ENCODE measurements at places on chromosomes 16 and 17.

- DNase-seq, result peak; percentile 54
Measured at GRCh38 chr17:82892899-82893565, 53.2 kb upstream of the ZNF750 start.

DNA sequence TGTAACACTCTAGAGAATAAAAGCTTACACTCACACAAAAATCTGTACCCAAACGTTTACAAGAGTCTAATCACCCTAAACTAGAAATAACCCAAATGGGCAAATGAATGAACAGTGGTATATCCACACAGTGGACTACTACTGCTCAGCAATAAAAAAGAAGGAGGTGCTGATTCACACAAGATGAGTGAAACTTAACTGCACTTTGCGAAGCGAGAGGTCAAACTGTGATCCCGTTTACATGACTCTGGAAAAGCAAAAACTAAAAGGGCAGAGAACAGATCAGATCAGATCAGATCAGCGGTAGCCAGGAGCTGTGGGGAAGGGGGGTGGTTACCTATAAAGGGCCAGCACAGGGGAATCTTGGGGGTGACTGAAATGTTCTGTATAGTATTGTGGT, 113.4 kb downstream of the TRIM37 start:
- DNase-seq, result no peak

DNA sequence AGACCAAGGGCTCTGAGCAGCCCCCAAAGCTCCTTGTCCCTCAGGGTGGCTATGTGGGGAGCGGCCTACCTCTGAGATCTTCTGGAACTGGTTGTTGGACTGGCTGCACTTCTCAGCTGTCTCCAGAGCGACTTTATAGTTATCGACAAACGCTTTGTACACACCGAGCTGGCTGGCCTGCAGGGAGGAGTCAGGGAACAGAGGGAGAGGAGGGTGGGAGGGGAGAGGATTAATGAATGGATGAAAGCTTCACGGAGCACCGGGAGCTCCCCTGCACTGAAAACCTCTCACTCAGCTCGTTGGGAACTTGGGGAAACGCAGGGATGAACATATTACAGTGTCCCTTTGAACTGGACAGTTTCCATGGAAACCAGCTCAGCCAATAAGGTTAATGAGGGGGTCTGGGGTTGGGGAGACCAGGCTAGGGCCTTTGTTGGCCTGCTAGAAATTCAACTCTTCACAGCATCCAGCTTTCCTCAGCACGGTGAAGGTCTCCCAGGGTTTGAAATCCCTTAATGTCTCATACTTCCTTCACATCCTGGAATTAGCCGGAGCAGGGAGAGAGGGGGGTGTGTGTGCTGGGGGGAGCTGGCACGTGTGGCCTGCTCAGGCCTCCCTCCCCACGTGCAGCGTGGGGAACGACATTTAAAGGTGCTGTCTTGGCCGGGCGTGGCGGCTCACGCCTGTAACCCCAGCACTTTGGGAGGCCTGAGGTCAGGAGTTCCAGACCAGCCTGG, 86.7 kb downstream of the TIMM22 start:
- DNase-seq, result no peak

DNA sequence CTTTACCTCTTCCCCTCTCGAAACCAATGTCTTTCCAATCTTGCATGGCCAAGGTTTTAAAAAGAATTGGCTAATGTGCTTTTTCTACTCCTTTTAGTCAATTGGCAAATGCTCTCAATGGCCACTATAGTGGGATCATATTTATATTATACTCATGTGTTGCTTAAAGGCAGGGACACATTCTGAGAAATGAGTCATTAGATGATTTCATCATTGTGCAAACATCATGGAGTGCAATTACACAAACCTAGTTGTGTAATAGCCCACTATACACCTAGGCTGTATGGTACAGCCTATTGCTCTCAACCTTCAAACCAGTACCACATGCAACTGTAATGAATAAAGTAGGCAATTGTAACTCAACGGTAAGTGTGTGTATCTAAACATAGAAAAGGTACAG, 180.9 kb downstream of the HS3ST3A1 start:
- no peak for DNase-seq

GRCh38 chr16:86732621-86733295, 154.4 kb downstream of the FOXL1 start:
- DNase-seq, result no peak

- DNase-seq, result no peak
Measured at GRCh38 chr16:30359871-30360170, 4.7 kb upstream of the CD2BP2 start.

GRCh38 chr16:66389256-66390176, 23.0 kb downstream of the CDH5 start:
- no peak for DNase-seq

- no peak for DNase-seq
Measured at GRCh38 chr17:57971572-57971971, 16.4 kb upstream of the CUEDC1 start.

GRCh38 chr17:43217614-43218087, 6.0 kb downstream of the TMEM106A start:
- DNase-seq, result no peak

DNA sequence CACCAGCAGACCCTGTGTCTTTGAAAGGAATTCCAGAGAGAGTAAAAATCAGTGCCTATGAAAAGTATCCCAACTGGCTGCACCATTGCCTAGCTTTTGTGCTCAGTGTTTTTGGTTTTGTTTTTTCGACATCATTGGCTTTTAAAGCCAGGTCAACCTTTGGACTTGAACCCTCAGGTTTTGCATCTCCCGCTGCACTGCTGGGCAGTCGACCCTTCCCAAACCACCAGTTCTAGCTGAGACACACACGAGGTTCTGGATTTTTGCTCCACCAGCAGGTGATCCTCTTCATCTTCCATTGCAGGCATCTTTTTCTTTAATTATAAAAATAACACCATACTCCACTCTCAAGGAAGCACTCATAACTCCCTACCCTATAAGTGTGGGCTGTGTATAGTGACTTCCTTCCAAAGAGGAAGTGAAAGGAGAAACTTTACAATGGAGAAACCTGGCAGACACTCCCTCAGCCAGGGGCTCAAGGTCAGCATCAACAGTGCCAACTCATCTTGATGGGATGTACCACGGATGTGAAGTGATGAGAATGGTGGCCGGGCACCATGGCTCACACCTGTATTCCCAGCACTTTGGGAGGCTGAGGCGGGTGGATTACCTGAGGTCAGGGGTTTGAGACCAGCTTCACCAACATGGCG, 57.8 kb downstream of the BMERB1 start:
- DNase-seq, result no peak

GRCh38 chr17:4766201-4766600, 5.5 kb upstream of the TM4SF5 start:
- no peak for DNase-seq

GRCh38 chr17:67571478-67571877, 146.3 kb upstream of the NOL11 start:
- DNase-seq, result no peak

- DNase-seq, result no peak
Measured at GRCh38 chr16:5634666-5635180, 537.1 kb upstream of the EEF2KMT start.

DNA sequence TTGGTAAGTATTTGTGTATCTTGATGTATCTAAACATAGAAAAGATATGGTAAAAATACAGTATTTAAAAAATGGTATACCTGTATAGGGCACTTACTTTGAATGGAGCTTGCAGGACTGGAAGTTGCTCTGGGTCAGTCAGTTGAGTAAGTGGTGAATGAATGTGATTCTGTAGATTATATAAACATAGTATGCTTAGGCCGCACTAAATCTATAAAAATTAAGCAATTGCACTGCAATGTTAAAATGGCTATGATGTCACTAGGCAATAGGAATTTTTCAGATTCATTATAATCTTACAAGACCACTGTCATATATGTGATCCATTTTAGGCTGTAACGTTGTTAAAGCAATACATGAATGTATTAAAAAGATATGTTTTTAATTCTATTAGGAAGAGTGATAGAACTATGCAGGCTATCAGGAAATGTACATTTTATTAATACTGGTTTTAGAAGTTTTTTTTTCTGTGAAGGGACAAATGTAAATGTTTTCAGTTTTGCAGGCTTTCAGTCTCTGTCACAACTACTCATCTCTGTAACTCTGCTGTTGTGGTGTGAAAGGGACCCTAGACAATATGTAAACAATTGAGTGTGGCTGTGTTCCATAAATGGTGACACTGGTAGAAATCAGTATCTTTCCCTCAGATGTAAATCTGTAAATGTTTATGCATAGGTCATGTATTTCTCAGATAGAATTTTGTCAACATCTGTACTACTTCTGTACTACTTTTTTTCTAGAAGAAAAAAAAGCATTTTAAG, 10.5 kb downstream of the CBFB start:
- no peak for DNase-seq

DNA sequence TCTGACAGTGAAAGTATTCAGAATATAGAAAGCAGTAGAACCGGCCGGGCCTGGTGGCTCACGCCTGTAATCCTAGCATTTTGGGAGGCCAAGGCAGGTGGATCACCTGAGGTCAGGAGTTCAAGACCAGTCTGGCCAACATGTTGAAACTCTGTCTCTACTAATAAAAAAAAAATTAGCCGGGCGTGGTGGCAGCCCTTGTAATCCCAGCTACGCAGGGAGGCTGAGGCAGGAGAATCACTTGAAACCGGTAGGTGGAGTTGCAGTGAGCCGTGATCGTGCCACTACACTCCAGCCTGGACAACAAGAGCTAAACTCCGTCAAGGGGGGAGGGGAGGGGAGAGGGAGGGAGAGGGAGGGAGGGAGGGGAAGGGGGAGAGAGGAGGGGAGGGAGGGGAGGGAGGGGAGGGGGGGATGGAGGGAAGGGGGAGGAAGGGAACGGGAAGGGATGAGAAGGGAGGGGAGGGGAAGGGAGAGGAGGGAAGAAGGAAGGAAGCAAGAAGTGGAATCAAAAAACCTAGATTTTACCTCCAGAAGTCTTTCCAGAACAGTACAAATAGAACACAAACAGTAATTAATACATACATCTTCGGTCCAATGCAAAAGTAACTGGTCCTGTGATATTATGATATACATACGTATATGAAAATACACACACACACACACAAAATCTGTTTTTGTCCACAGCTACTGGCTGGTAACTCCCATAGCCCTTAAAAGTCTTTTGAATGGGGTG, 10.9 kb upstream of the NT5C start:
- DNase-seq, result no peak

- no peak for DNase-seq
Measured at GRCh38 chr17:42188749-42189650, 3.7 kb upstream of the HCRT start.

- no peak for DNase-seq
Measured at GRCh38 chr16:86444261-86444660, 66.1 kb upstream of the FOXF1 start.

DNA sequence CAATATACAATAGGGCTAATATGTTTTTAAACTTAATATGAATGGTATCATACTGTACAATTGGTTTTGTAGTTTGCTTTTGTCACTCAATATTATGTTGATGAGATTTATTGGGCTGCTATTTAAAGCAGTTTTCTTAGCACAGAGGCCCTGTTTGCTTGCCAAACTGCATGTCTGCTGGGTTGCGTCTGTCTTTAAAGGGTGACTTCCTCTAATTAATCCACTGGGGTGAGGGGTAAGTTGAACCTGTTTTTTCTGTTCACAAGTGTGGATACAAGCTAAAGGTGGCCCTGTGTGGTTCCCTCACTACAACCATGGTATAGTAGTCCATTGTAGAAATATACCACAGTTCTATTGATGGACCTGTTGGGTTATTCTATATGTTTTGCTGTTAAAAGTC, 19.7 kb downstream of the TTC19 start:
- DNase-seq, result no peak

GRCh38 chr17:34637041-34637547, 57.7 kb downstream of the TMEM132E start:
- no peak for DNase-seq

GRCh38 chr17:12522743-12523183, 142.9 kb upstream of the MYOCD start:
- DNase-seq, result no peak

DNA sequence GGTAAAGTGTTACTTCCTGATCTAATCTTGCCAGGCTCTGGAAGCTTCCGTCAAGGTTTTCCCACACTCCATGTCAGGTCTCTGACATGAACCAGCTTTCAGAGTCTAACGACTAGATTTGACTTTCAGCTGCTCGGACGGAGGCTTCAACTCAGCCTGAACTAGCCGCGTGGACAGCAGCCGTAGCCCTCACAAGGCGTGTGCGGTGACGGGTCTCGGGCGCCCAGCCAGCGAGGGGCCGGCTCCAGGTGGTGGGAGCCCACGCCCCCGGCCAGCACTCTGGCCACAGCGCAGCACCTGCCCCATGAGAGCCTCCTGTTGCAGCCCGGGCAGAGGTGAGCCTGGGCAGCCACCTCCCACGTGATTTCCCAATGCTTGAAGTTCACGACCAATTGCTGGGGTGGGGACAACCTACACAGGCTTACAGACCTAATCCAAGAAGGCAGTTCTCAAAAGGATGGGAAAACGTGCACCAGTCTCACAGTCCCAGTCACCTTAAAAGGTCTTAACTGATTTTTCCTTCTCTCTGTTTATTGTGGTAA, 45.5 kb downstream of the TBC1D16 start:
- DNase-seq, result no peak

- no peak for DNase-seq
Measured at GRCh38 chr17:38885728-38886642, 16.1 kb downstream of the LASP1 start.

DNA sequence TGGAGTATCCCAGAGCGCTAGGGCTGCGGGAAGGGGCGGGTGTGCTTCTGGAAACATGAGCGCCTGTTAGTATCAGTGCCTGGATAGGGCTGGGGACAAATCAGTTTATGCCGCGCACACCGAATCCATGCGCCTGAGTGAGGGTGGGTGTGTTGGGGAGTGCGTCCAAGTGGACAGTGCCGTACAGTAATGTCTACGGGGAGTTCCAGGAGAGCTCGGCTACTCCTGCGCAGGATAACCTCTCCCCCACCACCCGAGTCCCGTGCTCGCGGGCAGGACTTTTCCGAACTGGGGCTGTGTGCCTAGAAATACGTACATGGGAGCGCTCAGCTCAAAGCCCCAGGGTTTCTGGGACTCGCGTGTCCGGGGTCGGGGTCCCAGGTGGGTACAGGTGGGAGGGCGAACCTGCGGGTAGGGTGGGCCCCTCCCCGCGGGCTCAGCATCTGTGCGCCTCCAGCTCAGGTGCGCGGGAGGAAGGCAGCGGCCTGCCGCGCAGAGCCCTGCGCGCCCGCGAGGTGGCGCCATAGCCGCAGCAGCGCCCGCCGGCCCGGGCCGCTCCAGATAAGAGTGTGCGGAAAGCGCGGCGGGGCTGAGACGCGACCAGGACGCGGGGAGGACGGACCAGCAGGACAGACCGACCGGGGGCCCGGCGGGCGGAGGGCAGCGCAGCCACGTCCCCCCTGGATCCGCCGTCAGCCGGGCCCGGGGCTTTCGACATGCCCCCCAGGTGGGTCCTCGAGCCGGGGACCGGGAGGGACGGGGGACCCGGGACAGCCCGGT, at the start of gene HIC1:
TSS of gene HIC1 (plus strand) at position 592 of the 780 bp plus-strand sequence. CDS start 1,588 bp downstream, outside the sequence.
- DNase-seq, result peak; percentile 63

DNA sequence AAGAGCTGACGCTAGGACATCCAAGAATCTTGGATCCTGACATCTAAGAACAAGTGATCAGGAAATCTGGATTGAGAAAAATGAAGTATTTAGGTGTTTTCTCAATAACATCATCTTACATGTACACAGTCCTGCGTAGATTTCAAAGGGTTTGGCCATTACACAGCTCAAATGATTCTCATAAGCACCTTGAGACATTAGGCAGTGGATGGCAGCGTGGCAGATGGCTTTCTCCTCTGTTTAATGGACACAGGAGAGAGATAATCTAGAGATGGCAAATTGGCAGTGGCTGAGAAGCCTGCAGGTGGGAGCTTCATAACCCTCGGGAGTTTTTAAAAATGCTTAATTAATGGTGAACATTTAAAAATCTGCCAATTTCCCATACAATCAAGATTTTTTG, 137.5 kb downstream of the ZFHX3 start:
- no peak for DNase-seq

- no peak for DNase-seq
Measured at GRCh38 chr16:69725480-69726312, 664 bp downstream of the NQO1 start.

Measured in stimulated activated CD8-positive, alpha-beta memory T cell treated with anti-CD3 and anti-CD28 coated beads, Interleukin-2, amount 100 ng/mL, for 1 hour (primary cell).